ENCODE measurements at places on chromosomes 3 and 15.

- DNase-seq = peak; percentile 35
Measured at GRCh38 chr15:90201130-90201943, at the start of gene SEMA4B. TSS of gene SEMA4B (plus strand) at chr15:90201330. CDS start at chr15:90201579, 249 bp downstream.

GRCh38 chr15:72722071-72722696 is 36.2 kb downstream of the BBS4 start:
- peak; percentile 40 for DNase-seq

GRCh38 chr3:142586803-142587406 is 8.4 kb upstream of the ATR start:
- DNase-seq = no peak

GRCh38 chr3:106302451-106303221 is 433.8 kb upstream of the CBLB start:
- DNase-seq = no peak

DNA sequence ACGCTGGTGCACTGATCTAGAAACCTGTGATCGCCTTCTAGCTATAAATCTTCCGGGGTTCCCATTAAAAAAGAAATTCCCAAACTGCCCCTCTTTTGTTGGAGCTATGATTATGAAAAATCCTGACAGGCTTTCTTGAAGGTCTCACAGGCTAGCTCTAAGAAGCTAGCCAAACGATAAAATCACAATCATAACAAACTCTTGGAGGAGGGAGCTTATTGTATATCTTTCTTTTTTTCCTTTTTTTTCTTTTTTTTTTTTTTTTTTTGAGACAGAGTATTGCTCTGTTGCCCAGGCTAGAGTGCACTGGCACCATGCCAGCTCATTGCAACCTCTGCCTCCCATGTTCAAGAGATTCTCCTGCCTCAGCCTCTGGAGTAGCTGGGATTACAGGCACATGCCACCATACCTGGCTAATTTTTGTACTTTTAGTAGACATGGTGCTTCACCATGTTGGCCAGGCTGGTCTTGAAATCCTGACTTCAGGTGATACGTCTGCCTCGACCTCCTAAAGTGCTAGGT is 72.0 kb downstream of the MYO1E start:
- no peak for DNase-seq

DNA sequence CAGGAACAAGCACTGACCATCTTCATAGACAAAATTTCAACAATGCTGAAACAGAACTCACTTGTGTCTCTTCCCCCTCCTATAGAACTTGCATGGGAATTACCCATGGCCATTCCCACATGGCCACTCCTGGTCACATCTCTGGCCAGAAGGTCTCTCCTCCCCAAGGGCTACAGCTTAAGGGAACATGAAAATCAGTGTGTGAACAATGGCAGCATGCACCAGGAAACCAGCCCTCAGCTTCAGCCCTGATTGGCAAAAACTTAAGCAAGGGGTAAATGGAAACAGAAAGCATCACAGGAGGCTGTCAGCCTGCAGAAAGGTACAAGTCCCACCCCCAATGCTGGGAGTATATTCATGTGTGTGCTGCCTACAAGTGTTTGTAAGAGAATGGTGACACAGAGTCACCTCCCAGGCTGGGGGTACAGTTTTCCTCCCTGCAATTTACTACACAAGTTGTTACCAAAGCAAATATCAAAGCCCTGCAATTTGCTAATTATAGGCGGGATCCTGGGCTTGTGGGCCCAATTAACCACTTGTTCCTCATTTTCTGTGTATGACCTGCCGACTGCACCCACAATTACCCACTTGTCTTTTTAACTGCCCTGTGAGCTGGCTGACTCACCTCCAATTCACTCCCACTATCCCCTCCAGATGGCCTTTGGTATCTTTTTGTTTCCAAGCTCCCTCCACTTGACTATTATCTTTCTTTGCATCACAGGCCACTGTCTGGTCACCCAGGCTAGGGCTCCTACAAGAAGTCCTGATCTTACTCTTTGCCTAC is 84.4 kb upstream of the HES1 start:
- DNase-seq = no peak

DNA sequence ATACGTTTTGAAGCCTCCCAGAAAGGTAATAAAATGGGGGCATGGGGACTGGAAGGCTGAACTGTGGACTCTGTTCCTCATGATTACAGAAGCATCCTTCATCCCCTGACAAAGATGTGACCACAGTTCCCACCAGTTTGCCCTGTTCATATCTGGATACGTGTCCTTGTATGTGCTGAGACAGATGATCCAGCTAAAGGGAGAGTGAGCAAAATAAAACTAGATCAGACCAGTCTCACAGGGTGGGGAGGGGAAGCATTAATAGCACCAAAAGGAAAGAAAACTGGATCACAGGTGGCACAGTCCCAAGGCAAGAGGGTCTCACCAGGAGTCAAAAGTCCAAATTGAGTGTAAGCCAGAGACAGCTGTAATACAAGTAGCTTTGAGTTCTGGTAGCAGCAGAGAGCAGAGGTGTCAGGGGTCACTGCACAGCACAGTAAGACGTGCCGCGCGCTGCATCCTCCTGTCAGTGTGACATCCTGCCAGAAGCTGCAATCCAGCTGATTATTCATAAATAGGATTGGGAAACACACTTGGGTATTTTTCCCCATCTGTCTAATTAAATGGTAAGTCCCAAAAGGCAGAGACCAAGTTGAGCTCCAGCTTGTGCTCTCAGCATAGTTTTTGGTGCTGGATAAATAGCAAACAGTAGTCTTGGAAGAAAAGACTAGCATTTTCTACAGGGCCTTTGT is 560.0 kb upstream of the CFAP20DC start:
- no peak for DNase-seq

DNA sequence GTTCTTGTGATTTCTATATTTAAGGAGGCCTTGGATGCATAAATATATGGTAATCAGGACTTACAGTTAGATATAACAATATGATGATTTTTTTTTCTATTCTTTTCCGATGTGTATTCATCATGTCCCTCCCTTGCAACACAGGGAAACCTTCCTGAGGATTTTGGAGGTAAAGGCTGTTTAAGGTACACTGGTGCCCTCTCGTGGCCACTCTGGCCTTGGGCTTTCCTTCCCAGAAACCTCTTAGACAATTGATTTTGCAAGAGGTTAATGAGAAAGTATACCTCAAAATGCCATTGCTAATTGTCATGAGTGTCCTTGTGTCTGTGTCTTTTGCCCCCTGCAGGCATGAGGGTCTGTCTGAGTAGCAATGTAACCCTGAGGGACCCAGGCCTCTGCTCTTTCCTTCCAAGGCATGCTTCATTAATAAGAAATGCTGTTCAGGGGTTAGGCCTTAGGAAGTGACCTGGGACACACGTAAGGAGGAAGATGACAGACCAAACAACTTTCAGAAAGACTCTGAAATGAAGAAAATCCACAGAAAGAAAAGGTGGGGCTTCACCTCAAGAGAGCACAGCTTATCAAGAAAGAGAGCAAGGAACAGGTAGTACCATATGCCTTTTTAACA is 70.3 kb upstream of the PPP2R3A start:
- DNase-seq = no peak

- DNase-seq = no peak
Measured at GRCh38 chr15:77886805-77887448, 190.6 kb downstream of the TBC1D2B start.

DNA sequence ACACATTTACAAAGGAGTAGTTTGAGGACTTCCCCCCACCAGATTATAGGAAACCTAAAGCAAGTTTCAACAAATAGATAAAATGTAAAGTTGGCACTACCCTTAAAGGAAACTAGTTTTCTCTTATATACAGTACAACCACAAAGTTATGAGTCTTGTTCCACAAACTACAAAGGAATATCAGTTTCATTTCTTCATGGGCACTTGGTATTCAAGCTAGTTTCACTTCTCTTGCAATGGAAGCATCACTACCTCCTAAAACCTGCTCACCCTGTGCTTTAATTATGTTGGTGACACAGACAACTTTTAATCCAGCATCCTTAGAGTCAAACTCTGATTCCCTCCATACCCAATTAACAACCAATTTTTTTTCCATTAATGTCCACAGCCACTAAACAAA is 707.0 kb downstream of the ROBO2 start:
- DNase-seq = no peak
